ENCODE measurements at places on chromosomes 3 and 15.

GRCh38 chr3:192888190-192888589 lies 29.5 kb downstream of the MB21D2 start:
- no peak for DNase-seq

- no peak for DNase-seq
Measured at GRCh38 chr15:69897471-69898237, 200.1 kb downstream of the TLE3 start.

GRCh38 chr3:193857996-193858395 lies 265.0 kb downstream of the OPA1 start:
- DNase-seq, result no peak

GRCh38 chr3:104149154-104149553 lies 1217.6 kb upstream of the ALCAM start:
- no peak for DNase-seq

DNA sequence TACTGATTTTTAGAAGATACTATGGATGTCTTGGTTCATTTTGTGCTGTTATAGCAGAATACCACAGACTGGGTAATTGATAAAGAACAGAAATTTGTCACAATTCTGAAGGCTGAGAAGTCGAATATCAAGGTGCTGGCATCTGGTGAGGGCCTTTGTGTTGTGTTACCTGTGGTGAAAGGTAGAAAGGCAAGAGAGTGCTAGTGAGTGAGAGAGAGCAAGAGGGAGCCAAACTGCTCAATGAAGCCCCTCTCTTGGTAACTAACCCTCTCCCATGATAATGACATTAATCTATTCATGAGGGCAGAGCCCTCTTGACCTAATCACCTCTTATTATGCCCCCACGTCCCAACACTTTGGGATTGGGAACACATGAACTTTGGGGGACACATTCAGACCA lies 31.3 kb downstream of the PDCD6IP start:
- no peak for DNase-seq
